ENCODE measurements at places on chromosomes 5 and 9. TPM values are rescaled to one million over a fixed set of nuclear protein-coding genes. Genes with fewer than 3 reads are reported as not detected.
A peak's percentile ranks its signal among the peaks of the same experiment; 100 is the strongest.

DNA sequence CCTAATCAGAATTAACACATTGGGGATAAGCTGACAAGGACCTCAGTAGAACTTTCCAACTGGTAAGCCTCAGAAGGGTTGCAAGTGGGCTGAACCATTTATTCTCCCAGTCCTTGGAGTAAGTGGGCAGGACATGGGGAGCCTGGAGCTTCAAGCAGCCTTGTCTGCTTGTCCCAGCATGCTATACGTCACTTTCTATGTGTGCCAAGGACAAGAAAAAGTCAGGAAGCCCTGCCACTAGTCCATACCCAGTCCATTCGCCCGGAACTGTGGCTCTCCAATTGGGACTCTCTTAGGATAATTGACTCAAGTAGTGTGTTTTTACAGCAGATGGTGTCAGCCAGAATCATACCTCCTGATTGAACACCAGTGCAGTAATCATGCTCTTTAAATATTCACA lies 62.6 kb upstream of the FRRS1L start:
- H3K4me1 ChIP-seq, result no peaks in the 10 kb centered on the region
- H3K27ac ChIP-seq, result no peak overlapping the region
- no peaks in the 10 kb centered on the region for H3K27me3 ChIP-seq

- H3K4me1 ChIP-seq, result no peaks in the 10 kb centered on the region
- H3K27me3 ChIP-seq, result no peaks in the 10 kb centered on the region
- H3K27ac ChIP-seq, result no peak overlapping the region
- H3K36me3 ChIP-seq, result no peaks in the 10 kb centered on the region
- no peak overlapping the region for H3K4me3 ChIP-seq
- no peak for DNase-seq
Measured at GRCh38 chr5:148179234-148179824, 11.0 kb downstream of the SPINK14 start.

GRCh38 chr9:136945333-136946227 lies 537 bp downstream of the C8G start:
- no peak overlapping the region for H3K4me3 ChIP-seq
- peak; percentile 21 for DNase-seq
- H3K27me3 ChIP-seq, result no peaks in the 10 kb centered on the region
- peaks cover 35% of the 10 kb centered on the region for H3K4me1 ChIP-seq
- H3K36me3 ChIP-seq, result peaks cover 28% of the 10 kb centered on the region

DNA sequence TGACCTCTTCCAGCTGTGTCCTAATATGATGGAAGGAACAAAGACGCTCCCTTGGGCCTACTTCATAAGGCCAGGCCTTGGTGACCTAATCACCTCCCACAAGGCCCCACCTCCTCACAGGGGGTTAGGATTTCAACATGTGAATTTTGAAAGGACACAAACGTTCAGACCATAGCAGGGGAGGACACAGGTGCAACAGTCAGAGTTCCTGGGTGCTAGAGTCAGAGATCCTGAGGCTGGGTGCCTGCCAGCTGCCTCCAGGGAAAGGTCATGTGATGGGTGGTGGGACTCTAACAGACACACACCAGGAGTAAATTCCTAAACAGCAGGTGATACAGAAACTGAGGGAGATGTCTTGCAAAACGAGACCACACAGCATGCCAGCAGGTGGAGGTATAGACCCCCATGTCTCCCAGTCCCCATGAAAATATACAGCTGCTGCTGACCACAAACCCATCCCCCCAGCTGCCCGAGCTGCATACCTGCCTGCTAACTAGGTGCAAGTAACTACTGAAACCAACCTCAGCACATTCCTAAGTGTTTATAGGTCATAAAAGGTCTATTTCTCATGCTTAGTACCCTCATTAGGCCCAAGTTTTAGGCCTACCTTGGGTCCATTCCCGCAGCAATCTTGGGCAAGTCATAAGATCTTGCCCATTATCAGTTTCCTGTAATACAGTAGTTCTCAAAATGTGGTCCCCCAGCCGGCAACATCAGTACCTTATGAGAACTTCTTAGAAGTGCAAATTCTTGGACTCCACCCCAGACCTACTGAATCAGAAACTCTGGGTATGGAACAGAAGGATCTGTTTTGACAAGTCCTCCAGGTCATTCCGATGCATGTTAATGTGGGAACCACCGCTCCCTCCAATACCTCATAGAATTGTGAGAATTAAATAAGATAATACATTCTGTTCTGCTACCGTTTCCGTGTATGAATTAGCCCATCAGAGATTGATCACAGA lies 245.3 kb downstream of the ENC1 start:
- no peaks in the 10 kb centered on the region for H3K27me3 ChIP-seq
- DNase-seq, result no peak
- no peak overlapping the region for H3K4me3 ChIP-seq
- peaks cover 18% of the 10 kb centered on the region for H3K4me1 ChIP-seq
- H3K36me3 ChIP-seq, result no peaks in the 10 kb centered on the region

Gene NKD2
- total RNA-seq, result 0.59 TPM

- no peaks in the 10 kb centered on the region for H3K4me1 ChIP-seq
- no peak for DNase-seq
- H3K27me3 ChIP-seq, result no peaks in the 10 kb centered on the region
- H3K4me3 ChIP-seq, result no peak overlapping the region
Measured at GRCh38 chr5:72584466-72584865, 77.3 kb upstream of the ZNF366 start.

Gene GRXCR2
- total RNA-seq, result not detected

GRCh38 chr9:107737987-107738743 lies 248.6 kb upstream of the KLF4 start:
- peak overlapping the region; percentile 63 for H3K27ac ChIP-seq
- H3K36me3 ChIP-seq, result no peaks in the 10 kb centered on the region
- DNase-seq, result peak; percentile 79
